Lung microvascular endothelial cell (primary cell): ENCODE measurements at places on chromosomes 1 and 21. TPM values are rescaled to one million over a fixed set of nuclear protein-coding genes. Genes with fewer than 3 reads are reported as not detected.

- DNase-seq, result no peak
These were observed 68.9 kb downstream of the CCDC185 start for GRCh38 chr1:223462047-223462630.

NUDC gene
- 17.4 and 18.5 TPM in 2 replicates for total RNA-seq

IQGAP3 gene
- total RNA-seq, result 3.0 and 7.0 TPM in 2 replicates

DNA sequence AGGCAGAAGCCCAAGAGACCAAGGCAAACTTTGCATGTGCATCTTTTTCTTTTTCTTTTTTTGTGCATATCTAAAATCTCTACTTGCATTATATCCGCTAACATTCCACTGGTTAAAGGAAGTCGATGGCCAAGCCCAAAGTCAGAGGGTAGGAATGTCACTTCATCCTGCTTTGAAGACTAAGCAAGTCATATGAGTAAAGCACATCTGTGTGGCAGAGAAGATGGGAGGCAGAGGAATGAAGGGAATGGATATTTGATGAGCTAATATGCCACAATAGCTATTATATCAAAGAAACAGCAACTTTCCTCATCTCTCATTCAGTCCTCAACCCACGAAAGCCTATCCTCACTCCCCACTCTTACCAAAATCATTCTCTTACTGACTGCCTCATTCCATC is 59.3 kb downstream of the RNF220 start:
- no peak for DNase-seq

PTBP2 gene
- 6.8 and 11.5 TPM in 2 replicates for total RNA-seq

DNA sequence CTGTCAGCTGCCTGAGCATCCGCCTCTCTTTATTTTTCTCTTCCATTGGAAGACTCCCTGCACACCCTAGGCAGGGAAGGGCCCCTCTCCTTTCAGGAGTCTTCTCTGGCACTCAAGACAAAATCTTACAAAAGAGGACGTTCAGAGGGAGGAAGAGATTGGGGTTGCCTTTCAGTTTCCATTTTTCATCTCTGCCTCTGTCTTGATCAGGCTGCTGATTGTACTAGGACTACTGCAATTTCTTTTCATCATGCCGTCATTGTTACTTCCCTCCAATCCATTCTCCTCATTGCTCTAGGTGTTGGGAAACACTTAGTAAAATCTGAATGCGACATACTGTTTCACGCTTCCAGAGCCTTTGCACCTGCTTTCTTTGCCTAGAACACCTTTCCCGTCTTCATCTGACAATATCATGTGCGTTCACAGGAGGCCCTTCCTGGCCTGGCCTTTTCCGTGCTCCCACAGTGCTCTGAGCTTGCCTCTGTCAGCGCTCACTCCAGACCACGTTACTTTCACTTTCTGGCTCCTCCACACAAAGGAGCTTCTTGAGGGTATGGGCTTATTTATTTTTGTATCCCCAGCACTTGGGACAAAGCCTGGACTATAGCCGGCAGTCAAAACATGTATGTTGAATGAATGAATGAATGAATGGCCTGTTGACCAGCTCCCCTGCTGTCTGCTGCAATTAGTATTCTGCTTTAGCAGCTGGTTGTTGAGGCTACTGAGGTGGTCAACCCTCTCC is 10.9 kb downstream of the LRRC71 start:
- peak; percentile 62 for DNase-seq

- no peak for DNase-seq
These were observed 7.6 kb downstream of the AGPAT3 start for GRCh38 chr21:43872531-43873197.

GUCA2B gene
- not detected in 2 replicates for total RNA-seq

- DNase-seq, result no peak
These were observed 566.1 kb downstream of the PTPRU start for GRCh38 chr1:29802181-29803068.

DNA sequence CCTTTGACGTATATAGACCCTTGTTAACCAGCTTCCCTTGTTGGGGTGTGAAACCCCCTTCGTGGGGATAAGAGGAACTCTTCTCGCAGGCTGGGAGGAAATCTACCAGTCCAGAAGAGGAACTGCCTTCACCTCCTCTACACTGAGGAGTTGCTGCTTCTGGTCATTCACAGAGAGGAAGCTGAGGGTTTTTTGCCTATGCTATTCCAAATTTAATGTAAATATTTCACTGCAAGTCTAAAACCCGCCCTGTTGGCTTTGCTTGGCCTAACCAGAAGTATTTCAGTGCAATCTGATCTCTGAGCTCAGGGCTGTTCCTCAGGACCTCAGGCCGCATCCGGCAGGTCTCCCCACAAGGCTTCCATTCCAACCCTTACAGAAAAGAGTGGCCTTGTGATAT is 150.1 kb downstream of the HIVEP3 start:
- no peak for DNase-seq

- no peak for DNase-seq
These were observed 31.6 kb downstream of the OSBPL9 start for GRCh38 chr1:51648180-51649109.

CBR3 gene
- 0.60 and 2.4 TPM in 2 replicates for total RNA-seq

EXTL1 gene
- total RNA-seq, result under 0.01 TPM in 2 replicates

DNA sequence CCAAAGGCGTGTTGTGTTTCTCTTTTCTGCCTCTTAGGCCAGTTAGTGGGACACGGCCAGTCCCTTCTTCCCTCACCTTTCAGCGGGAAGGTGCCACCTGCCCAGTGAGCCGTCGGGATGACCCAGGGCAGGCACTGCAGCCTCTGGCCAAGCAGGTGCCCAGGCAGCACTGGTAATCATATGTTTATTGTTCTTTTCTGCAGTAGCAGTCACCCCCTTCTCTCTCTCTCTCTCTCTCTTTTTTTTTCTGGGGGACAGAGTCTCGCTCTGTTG is 38.2 kb downstream of the CRYAA start:
- DNase-seq, result no peak

SASS6 gene
- 0.99 and 1.3 TPM in 2 replicates for total RNA-seq

DNAI4 gene
- 1.5 and 6.0 TPM in 2 replicates for total RNA-seq

- no peak for DNase-seq
These were observed 49.0 kb downstream of the SCCPDH start for GRCh38 chr1:246773213-246773641.

MCOLN3 gene
- total RNA-seq, result not detected in 2 replicates

DNA sequence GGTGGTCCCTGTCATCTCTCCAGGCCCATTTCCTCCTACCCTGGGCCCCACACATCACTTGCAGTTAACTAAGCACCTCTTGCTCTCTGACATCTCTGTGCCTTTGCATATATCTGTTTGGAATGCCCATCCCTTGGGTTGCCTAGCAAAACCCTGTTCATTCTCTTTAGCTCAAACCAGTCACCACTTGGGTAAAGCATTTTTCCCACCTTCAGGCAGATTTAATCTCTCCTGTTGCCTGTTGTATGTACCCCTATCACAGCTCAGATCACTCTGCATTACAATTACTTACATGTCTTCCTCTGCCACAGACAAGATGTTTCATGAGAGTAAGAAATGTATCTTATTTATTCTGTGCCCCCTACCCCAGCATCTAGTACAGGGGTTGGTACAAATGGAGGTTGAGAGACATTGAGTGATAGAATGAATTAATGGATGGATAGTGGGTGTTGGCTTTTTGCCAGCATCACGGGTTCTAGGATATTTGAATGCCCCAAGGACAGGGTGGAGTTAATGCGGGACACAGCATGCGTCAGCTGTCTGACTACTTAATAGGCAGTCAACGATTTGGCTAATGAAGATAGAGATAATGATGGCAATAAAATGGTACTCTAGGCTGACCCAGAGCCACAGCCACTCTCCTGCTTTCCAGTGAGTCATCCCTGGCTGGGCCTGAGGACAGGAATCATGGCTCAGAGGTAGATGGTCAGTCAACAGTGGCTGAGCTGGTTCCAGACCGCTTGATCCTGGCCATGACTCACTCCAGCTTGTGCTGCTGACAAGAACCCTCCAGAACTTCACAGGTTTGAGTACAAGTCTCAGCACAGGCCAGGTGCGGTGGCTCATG is 6.5 kb downstream of the NR0B2 start:
- peak; percentile 87 for DNase-seq

GRCh38 chr21:31780944-31781343 is 49.0 kb upstream of the SCAF4 start:
- DNase-seq, result no peak

DNA sequence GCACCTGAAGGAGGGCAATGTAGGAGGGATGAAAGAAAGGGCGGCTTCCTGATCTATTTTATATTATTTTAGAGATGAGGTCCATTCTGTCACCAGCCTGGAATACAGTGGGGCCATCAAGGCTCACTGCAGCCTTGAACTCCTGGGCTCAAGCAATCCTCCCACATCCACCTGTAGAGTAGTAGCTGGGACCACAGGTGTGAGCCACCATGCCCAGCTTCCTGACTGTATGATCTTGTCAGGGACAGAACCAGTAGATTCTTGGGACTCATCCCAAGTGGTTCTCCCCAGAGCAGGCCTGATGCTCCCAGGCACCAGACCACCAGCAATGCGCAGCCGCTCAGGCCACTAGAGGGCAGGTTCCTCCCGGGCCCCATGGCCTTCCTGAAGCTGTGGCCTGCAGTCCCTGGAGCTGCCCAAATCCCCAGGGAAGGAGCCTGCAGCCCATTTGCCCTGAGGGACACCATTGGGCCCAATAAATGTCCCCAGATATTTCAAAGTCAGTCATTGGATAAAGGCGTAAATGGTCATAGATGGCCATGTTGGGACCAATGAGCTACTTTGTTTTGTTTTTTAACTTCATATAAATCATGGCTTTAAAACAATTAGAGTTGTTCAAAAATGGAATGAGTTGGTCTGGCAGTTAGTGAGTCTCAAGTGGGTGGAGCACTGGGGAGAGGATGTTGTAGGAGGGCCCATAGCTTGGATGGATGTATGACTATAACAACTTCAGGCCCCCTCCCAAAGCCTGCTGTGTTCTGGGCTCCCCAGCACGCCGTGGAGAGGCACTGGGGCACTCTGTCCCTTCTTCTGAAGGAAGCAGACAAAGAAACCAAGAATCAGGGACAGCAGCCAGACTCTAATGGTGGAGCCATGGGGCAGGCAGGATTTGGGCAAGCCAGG is 44.7 kb upstream of the GOLT1A start:
- DNase-seq, result peak; percentile 73

DNA sequence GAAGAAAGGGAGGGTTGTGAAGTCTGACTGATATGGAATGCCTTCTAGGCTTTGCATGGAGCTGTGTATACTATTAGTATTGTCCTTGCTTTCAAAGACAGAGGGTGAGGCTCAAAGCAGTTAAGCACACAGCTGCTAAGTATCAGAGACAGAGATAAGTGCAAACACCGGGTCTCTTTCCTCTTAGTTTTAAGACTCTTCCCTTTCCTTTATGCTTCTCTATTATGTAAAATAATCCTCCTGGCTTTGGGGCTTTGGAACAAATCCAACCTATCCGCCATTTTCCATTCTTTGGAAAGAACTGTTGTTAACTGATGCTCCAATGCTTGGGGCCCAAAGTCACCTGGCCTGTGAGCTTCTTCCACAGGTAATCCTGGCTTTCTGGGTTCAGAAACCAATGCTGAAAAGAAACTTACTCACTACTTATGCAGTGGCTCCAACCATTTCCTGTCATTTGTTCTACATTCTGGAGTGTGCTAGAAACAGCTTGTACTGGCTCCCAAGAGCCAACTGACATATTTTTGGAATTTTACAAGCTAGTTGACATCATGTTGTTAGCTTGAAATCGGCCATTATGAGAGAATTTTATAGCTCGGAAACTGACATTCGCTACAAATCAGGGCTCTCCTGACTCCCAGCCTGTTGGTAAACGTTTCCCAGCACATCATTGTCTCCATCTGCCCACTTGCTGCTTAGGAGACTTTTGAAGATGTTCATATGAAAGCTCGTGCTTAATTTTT is 67.5 kb downstream of the DNTTIP2 start:
- no peak for DNase-seq

DNA sequence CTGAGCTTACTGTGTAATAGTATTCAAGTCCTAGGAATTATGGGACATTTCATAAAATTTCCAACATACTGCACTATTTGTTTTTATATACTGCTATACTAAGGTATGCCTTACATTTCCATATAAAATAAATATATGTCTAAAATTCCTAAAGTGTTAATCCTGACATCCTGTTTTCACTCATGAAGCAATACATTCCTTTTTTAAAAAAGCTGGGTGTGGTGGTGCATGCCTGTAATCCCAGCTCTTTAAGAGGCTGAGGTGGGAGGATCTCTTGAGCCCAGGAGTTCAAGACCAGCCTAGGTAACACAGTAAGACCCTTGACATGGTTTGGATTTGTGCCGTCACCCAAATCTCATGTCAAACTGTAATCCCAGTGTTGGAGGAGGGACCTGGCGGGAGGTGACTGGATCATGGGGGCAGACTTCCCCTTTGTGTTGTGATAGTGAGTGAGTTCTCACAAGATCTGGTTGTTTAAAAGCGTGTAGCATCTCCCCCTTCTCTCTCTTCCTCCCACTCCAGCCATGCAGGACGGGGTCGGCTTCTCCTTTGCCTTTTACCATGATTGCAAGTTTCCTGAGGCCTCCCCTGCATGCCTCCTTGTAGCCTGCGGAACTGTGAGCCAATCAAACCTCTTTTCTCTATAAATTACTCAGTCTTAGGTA is 5.8 kb downstream of the CDC42BPA start:
- DNase-seq, result no peak

DNA sequence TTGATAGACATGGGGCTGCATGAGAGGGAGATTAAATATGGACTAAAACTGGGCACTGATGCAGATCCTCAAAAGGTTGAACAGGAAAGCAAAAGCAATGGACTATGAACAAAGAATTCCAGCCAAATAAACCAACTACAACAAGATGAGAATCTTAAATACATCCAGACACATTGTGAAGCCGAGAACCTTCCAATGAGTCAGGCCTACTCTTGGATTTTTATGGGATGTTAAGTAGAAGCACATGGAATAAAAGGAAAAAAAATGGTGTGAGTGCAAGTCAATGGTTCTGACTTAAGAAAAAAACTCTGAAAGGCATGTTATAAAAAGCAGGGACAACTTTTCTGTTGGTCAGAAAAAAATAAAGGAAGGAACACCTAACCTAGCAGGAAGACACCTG is 227.2 kb downstream of the DPYD start:
- no peak for DNase-seq

- peak; percentile 48 for DNase-seq
These were observed 256.8 kb downstream of the TOMM20 start for GRCh38 chr1:234871710-234872271.

- DNase-seq, result no peak
These were observed 19.3 kb downstream of the HAO2 start for GRCh38 chr1:119387858-119388257.

DNA sequence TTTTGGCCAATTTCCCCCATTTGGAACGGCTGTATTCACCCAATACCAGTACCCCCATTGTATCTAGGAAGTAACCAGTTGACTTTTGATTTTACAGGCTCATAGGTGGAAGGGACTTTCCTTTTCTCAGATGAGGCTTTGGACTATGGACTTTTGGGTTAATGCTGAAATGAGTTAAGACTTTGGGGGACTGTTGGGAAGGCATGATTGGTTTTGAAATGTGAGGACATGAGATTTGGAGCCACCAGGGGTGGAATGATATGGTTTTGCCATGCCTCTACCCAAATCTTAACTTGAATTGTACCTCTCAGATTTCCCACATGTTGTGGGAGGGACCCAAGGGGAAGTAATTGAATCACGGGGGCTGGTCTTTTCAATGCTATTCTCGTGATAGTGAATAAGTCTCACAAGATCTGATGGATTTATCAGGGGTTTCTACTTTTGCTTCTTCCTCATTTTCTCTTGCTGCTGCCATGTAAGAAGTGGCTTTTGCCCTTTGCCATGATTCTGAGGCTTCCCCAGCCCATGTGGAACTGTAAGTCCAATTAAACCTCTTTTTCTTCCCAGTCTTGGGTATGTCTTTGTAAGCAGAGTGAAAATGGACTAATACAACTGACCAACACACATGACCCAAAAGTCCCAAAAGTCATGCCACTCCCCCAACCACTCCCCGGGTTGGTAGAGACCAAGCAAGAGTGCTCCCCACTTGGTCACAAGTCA is 35.4 kb upstream of the ZNF496 start:
- no peak for DNase-seq
